ENCODE measurements at places on chromosomes 12 and 14.

DNA sequence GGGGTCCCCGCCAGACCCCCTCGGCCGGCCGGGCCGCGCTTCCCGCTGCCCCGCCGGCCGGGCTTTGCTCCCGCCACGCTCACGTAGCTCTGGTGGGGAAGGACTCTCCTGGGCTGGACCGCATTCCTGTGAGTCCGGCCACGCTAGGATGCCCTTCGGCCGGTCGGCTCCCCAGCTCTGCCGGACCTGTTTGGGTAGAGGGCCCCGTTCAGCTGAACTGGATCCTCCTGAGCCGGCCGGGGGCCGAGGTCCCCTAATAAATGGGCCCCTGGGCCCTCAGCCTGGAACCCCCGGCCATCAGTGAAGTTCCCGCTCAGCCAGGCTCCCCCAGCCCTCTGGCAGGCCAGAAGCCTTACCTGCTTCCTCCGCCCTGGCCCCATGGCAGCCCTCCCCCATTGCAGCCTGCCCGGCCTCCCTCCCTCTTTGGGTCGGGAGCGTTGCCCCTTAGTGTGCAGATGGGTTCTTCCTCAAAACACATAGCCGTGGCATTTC lies 593 bp downstream of the UNC119B start:
- peak; percentile 28 for DNase-seq

DNA sequence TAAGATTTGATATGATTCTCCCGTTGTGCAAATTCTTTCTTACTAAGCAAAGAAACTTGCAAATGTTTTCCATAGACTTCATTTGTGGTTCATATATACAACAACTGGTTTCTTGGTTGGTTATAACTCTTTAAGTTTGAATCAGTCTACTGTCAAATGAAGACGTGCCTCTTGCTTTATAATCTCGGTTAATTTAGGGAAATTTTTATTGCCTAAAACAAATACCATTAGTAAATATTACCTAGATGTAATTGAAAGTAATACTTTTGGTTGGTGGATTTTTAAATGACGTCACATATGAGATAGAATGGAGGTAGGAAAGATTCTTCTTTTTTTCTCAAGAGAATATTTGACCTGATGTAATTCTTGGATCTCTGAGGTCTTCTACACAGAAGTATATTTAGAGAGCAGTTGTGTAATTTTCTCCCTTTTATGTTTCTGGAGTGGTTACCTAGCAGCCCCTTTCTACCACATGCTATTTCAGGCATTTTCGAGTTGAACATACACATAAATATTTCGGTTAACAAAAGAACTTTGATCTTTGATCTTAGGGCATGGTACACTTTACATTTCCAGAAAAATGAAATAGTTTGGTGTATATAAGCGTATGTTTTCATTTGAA lies 1.7 kb downstream of the ATF7IP start:
- DNase-seq = no peak

DNA sequence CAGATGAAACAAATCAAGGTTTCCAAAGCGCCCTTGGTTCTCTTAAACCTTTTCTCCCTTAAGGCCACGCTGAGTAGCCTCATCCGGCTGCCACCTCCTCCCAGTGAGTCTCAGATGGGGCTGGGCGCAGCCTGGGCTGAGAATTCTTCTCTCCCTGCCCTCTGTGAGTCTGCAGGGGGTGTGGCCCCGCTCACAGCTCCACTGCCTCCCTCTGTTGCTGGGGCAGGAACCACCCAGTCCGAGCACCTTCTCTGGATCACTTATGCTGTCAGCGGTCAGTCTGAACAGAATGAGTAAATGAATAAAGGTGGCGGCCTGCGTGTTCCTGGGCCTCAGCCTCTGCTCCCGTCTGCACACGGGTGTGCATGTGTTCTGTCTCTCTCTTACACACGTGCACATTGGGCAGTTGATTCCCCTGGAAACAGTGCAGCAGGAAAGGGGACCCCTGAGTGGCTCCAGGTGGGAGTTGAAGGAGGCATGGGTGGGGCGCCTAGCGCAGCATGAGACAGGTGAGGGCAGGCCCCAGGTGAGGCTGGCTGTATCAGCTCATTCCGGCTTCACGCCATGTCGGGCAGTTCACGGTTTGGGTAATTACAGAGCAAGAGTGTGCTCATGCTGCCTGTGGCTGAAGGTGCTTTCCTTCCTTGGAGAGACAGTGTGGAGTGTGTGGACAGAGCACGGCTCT lies 4.3 kb downstream of the PAPLN start:
- DNase-seq = no peak

GRCh38 chr14:64628940-64629408 lies 75.2 kb upstream of the PLEKHG3 start:
- no peak for DNase-seq

GRCh38 chr14:89792489-89793366 lies 161.8 kb downstream of the EFCAB11 start:
- DNase-seq = no peak

DNA sequence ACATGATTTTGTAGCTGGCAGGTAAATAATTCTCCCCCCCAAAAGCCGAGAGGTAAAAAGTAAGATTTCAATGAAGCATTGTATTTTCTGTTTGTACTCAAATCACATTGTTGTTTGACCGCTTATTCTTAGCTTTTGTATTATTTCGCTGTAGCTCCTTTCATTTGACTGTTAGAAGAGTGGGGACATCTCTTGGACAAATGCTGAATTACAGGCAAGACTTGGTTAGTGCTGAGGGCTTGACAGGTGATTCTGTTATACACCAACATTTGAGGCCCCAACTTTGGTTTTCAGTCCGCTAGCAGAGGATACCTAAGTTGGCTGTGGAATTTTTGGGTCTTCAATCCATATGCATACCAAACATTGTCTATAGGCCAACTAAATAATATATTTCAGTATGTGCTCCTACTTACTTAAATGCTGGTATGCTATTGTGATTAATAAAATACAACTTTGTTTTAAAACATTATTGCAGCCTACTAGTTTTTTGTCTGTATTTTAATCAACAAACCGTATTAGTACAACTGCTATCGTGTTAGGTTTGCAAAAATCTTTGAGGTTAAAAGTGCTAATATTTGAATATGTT lies 102.2 kb downstream of the ERC1 start:
- DNase-seq = no peak

- no peak for DNase-seq
Measured at GRCh38 chr12:19885093-19885812, 446.0 kb downstream of the AEBP2 start.

- no peak for DNase-seq
Measured at GRCh38 chr14:99551034-99551922, 52.7 kb downstream of the CCDC85C start.

DNA sequence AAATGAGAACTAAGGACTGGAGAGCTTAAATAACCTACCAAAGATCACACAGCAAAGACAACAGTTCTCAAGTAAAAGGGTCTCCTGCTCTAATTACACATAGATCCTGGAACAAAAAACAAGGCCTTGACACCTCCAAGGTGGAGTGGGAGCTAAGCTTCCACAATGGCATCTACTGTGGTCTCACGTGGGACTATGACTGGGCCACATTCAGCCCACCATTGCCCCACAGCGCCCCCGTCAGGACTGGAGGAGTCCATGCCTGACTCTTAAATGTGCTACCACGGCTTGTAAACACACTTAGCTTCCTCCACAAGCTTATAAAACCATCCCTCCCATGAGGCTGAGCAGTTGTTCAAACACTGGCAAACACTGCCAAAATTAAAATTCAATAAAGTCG lies 88.5 kb downstream of the GCH1 start:
- DNase-seq = no peak

DNA sequence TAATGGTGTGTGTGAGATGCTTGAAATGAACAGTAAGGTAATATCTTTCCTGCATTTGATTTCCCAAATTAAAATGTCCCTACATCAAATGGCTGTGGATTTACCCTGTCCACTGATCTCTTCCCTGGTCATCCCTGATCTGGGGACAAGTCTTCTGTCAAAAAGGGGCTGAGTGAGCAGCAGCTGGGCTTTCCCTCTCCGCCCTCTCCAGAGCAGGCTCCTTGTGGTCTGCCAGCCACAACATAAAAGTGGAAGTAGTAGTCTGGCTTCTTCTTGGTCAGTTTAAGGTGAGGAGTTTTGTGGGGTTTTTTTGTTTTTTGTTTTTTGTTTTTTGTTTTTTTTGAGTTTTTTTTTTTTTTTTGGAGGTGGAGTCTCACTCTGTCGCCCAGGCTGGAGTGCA lies 25.2 kb upstream of the PLXNC1 start:
- no peak for DNase-seq

DNA sequence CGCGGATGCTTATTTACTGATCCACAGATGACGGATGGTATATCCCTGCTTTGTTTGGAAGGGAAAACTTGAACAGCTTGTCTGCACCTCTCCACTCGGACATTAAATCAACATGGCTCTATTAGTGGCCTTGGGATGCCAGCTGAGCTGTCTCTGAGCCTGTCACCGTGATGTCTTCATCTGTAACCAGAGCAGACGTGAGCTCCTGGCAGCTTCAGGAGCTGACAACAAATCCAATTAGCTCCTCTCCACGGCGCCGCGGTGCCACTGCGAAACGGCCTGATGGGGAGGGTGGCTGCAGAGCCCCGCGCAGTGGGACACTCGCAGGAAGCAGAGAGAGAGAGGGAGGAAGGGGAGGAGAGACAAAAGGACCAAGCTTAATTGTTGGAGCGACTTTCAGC lies 112.3 kb downstream of the PAPOLA start:
- DNase-seq = no peak

DNA sequence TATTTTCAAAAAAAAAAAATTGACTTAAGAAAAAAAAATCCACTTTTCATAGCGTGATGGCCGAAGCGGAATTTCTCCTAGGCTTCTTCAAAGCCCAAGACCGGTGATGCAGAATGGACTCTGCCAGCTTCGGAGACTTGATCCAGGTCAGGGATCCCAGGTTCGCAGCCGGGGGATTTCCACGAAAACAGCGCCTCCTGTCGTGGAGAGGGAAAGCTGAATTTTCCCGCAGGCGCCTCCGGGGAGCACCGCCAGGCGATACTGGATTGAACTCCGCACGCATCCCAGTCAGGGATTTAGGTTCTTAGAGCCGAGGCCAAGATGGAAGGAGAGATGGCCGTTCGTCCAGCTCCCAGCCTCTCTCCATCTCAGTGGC lies 2.1 kb downstream of the TTC6 start:
- peak; percentile 63 for DNase-seq

- no peak for DNase-seq
Measured at GRCh38 chr14:30869551-30870155, 4.7 kb upstream of the COCH start.

DNA sequence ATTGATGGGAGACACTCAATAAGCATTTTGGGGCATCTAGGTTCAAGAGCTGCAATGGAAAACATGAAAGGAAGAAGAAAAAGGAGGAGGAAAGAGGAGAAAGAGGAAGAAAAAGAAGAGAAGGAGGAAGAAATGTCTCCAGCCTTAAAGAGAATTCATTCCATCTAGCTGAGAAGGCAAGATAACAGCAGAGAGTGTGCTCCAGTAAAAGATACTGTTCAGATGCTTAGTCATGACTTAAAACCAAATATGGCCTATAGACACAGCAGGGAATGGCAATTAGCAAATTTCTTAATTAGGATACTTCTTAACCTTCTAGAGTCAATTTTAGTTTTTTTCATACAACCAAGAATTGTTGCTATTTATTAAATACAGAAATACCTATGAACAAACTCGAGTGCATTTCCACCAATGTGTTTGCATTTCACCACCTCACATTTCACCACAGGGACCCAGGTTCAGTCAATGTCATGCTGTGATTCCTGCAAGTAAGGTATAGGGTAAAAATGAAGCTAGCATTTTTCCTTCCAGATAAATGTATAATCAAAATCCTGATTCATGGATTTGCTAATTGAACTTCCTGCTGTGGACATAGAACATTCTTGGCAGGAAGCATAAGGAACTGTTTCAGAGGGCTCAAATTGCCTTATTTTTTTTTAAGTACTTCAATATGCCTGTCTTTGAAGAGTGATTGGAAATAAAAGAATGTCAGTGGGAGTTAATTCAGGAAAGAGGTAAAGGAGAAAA lies 177.8 kb downstream of the RPS29 start:
- no peak for DNase-seq

DNA sequence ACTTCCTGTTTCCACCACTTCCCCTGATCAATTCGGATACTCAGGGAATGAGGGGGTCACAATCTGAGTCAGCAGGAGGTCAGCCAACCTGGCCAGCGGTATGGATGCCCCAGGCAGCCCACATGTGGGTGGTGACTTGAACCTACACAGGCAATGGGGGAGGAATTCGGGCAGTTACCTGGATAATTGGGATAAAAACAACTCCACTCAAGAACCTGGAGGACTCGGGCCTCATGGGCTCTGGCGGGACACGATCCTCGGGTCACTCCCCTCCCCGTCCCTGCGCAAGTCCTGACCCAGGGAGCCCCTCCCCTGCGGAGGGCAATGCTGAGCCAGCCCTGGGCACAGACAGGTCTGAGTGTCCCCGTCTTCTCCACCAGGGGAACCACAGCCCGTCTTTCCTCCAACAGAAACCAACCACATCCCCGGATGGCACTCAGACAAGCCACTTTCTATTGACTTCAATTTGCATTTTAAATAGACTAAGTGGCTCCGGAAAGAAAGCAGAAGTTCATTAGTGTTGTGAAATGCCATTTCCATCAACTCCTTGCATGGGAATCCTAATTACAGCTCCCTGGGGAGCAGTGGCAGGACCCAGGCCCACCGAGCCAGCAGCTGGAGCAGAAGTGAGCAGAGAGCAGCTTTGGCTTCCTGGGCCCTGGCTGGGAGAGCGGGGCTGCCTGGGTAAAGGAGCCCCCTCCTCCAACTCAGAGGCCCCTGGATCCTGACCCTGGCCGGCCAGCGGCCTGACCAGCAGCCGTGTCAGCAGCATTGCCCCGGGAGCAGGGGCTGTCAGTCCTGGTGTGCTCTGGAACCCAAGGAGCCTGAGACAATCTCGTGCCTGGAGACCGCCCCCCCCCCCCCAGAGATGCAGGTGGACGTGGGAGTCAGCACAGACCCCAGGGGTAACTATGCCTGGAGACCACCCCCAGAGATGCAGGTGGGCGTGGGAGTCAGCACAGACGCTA lies 374.1 kb downstream of the ADGRD1 start:
- no peak for DNase-seq

DNA sequence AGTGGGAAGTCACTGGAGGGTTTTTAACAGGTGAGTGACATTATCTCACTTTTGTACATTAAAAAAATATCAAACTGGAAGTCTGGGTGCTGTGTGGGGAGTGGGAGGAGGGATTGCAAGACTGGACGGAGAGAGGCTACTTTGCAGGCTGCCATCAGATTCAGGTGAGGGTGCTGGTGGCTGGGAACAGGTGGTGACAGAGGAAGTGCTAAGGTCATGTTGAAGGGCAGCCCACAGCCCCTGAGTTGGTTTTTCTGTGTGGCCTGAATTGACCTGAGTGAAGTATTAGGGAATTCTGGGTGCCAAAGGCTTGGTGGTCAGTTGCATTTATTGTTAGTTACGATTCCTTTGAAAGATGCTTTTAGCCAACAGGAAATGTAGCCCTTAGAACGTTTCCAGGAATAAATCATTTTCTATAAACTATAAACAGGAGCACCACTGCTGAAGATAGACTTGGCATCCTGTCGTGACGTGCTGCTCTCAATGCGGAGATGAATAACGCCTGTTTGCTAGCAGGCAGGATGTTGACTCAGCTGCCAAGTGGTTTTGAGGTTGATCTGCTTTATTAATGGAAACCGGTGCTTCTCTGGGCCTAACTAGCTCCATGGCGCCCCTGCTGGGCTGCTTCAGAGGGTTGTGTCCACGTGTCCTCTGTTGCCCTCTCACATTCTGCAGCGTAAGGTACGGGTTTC lies 707.5 kb upstream of the TMEM132C start:
- DNase-seq = peak; percentile 51

- DNase-seq = peak; percentile 62
Measured at GRCh38 chr12:79934281-79935020, 446 bp downstream of the PPP1R12A start.

GRCh38 chr12:114555451-114555850 lies 128.5 kb downstream of the TBX3 start:
- DNase-seq = no peak

Data from glutamatergic neuron (in vitro differentiated cells).